NCI-H1092 treated with DMSO at 0.1 percent for 48 hours (cell line): ENCODE measurements at places on chromosomes 5 and 9.

GRCh38 chr5:135367554-135367953 lies 31.5 kb downstream of the MACROH2A1 start:
- no peak for DNase-seq

DNA sequence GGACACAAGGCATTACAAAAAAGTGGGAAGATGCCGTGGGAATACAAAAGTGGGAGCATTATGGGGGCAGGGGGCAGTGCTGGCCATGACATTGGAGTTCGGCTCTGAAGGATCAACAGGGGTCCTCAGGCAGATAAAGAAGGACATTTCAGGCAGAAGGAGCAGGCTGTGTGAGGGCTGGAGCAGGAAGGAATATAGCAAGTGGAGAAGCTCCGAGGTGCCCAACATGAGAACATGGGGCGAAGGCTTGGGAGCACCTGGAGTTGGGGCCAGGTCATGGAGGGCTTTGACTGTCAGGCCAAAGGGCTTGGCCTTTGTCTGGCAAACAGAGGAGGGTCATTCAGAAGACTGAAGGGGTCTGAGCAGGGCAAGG lies 2.5 kb downstream of the B4GALT7 start:
- DNase-seq: no peak

GRCh38 chr5:65672796-65673195 lies 48.0 kb downstream of the SHLD3 start:
- no peak for DNase-seq

DNA sequence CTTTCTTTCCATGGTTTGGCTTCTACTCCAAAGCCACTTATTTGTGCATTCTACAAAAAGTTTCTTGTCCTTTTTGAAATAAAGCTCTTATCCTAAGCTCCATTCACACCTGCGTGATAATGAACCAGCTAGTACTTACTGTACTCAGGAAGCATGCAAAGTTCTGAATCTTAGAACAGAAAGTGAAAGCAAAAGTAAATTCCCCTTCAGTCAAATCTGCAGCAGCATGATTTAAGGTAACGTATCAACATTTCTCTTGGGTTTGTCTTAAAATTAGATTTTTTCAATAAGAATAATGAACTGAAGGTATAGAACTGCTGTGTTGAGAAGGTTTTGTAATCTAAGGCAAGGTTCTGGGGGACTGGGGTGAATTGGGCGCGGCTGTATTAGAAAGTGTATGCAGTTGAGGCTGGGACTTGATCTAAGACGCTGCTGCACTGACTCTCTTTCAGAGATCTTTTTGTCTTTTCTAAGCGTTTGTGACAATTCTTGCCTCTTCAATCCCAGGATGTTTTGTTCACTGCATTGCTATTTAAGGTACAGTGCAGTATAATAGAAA lies at the start of gene ERAP2:
ERAP2 (plus strand) TSS at position 209 of the 559 bp plus-strand sequence. CDS start 3,186 bp downstream, outside the sequence.
- peak; percentile 29 for DNase-seq

GRCh38 chr5:178267245-178267644 lies 34.6 kb upstream of the PHYKPL start:
- DNase-seq: no peak

- DNase-seq: no peak
These were observed 19.9 kb downstream of the MACROH2A1 start for GRCh38 chr5:135379046-135379654.

GRCh38 chr5:12865529-12865928 lies 961.3 kb upstream of the CTNND2 start:
- DNase-seq: no peak

GRCh38 chr5:16119790-16120189 lies 59.8 kb downstream of the MARCHF11 start:
- no peak for DNase-seq
